Stimulated activated CD4-positive, alpha-beta T cell treated with anti-CD3 and anti-CD28 coated beads, Interleukin-1b, Interleukin-23, amount 100 ng/mL, for 48 hours (primary cell): ENCODE measurements at places on chromosomes 7 and 10.

DNA sequence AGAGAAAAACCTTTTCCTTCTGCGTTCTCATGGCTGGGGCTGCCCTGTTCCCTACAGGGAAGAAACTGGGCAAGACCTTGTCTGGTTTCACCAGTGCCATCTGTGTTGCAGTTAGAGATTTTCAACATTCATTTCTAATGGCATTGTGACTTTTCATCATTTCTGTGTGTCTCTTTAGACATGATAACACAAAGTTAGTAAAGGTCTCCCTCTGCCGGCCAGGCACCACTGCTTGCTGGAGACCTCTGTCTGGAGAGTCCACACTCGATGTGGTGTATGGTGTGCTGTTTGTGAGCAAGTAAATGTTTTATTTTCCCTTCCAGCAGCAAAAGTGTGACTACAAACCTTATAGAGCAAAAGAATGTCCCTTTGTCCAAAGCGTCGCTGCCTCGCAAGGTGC is 213.5 kb downstream of the PAXIP1 start:
- no peak for DNase-seq

- DNase-seq = no peak
Measured at GRCh38 chr10:21824409-21824808, 179.1 kb downstream of the DNAJC1 start.

- no peak for DNase-seq
Measured at GRCh38 chr7:46003896-46004875, 83.1 kb upstream of the IGFBP3 start.

DNA sequence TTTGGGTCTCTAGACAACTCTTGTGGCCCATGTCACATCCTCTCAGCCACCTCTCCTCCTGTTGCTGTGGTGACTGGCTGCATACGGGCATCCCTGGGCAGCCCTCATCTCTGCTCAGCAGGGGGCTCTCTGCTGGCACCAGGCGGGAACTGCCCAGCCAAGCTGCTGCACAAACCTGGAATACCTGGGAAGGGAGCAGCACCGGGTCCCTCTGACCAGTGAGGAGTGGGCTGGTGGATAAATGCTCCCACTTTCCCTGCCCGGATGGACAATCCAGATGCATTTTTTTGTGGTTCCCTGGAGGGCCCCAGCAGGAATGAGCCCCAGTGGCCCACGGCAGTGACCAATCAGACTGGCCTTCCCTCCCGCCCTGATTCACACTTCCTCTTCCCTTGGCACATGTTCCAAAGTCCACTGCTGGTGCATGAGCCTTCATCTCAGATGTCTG is 21.9 kb downstream of the GRID1 start:
- no peak for DNase-seq

DNA sequence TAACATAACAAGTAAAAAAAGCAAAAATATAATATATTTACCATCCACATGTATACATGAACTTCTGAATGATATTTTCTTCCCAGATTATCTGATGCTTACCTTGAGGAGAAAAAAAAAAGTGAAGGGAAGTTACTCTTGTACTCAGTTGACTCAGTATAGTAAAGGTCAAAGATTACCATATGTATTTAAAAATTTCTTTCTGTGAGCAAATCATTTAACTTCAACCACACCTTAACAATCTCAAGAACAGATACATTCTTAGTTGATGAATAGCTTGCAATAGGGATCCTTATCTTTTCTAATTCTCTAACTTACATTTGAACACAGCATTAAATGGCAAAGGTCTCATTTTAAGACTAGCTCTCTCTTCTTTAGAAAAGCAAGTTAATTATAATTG is 29.8 kb downstream of the PRR15 start:
- no peak for DNase-seq

GRCh38 chr7:96991546-96992191 is 13.7 kb upstream of the DLX6 start:
- no peak for DNase-seq

DNA sequence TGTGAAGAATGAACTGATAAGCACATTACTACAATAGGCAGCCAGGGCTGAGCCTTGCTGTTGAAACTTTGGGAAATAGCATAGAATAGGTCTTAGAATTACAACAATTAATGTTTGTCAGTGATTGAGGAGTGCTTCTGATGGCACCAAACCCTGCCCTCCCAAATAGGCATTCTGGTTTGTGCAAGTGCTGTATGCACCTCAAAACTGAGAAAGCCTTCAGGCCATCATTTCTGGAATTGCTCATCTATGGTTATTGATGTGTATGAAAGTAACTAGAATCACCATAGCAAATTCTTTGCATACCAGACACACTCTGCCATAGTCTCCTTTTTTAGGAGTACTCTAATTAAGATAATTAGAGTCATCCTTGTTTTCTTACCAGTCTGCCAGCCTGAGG is 585.0 kb upstream of the MBL2 start:
- DNase-seq = no peak

DNA sequence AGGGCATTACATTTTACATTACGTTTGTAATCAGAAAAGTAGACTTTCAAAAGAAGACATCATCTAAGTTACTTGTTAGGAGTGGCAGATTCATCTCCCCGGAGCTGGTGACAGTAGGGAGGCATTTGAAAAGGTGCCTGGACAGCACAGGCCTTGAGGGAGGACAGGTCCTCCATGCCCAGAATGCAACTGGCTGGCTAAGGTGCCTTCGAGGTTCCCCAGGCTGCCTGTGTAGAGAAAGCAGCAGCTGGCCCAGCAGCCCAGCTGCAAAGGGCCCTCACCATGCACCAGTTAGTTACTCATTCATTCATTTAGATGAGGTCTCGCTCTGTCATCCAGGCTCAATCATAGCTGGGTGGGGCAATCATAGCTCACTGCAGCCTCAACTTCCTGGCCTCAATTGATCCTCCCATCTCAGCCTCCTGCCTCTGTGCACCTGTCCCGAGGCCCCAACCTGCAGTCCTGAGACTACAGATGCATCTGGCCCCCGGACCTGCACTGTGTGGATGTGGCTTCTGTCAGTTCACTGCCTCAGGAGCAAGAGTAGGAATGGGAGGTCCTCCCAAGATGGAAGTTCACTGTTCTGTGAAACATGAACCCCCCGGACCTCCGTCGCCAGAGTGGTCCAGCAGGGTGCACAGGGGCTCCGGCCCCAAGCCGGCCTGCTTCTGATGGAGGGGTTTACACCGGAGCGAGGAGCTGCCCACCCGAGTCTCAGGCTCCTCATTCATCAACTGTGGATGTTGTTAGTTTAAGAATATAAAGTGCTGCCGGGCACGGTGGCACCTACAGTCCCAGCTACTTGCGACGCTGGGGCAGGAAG is 36.6 kb downstream of the PRKAG2 start:
- DNase-seq = no peak
